ENCODE measurements at places on chromosomes 11 and 22.

DNA sequence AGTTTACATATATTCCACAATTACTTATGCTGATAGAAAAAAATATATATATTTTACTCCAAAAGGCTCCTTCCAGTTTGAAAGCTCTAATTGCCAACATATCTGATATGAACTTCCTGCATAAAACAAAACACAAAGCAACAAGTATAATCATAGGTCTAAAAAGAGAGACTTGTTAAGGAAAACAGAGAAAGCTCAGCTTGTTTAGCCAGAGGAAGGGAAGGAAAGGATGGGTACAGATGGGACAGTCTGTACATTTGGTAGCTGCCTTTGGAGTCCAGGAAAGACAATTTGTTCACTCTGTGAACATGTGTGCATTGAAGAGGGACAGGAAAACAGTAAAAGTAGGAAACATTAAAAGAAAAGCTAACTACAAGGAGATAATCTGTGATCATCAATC is 45.7 kb upstream of the AKIP1 start:
- DNase-seq, result no peak

DNA sequence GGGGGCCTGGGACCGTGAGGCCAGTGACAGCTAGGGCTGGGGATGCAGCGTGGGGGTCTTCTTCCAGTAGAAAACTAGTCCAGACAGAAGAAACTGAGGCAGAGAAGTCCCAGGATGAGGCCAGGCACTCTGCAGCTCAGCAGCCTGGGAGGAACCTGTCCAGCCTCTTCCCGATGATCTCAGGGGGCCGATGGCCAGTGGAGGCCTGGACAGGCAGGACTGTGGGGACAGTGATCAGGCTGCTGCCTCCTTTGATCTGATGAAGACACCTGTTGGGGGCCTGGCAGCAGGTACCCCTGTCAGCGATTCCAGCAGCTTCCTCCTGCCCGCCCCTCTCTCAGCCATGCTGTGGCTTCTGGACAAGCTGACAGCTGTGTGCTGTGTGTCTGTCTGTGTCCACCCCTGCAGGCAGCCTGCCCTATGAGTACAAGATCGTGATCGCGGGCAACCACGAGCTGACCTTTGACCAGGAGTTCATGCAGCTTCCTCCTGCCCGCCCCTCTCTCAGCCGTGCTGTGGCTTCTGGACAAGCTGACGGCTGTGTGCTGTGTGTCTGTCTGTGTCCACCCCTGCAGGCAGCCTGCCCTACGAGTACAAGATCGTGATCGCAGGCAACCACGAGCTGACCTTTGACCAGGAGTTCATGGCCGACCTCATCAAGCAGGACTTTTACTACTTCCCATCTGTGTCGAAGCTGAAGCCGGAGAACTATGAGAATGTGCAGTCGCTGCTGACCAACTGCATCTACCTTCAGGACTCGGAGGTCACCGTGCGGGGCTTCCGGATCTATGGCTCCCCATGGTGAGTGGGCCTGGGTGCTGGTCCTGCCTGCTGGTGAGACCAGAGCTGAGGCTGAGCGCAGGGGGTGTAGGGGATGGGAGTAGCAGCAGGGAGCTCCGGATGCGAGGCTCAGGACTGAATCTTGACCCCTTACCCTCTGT is 62.6 kb downstream of the MPPED1 start:
- no peak for DNase-seq

- no peak for DNase-seq
Measured at GRCh38 chr11:32849761-32850160, 20.0 kb downstream of the PRRG4 start.

GRCh38 chr11:132540581-132540980 is 991.7 kb downstream of the OPCML start:
- no peak for DNase-seq

DNA sequence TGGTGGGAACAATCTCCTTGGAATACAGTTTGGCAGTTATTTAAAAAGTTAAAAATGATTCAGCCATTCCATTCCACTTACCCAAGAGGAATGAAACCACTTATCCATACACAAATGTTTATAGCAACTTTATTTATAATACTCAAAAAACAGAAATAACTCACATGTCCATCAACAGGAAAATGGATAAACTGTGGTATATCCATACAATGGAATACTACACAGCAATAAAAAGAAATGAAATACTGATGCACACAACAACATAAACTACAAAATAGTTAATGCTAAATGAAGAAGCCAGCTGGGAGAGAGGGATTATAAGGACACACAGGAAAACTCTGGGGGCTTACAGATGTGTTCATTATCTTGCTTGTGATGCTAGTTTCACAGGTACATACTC is 64.7 kb downstream of the FCHSD2 start:
- DNase-seq, result no peak

DNA sequence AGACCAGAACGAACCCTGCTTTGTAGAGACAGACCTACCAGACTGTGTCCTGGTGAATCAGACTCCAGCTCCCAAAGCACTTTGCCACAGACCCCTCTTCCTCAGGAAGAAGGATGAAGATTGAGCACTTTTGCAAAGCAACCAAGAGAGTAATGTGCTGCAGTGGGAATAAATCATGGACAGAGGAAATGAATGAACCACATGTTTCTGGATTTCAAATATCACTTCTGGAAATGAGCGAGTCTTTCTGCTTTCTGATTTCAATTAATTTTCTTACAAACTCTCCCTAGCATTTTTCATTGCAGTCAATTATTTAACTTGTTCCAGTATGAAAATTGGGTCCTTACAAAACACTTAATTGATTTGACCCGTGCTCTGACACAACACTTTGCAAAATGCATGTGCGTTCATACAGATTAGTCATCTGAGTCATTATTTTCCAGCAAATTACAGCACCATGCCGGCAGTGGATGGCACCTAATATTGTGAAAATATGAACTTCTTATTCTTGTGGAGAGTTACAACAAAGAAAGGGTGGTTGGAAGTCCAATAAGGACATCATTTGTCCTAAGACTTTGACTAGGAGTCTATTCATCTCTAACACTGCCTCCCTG is 315.9 kb upstream of the CCDC90B start:
- DNase-seq, result no peak

- no peak for DNase-seq
Measured at GRCh38 chr22:33658775-33659174, 261.5 kb downstream of the LARGE1 start.

- DNase-seq, result no peak
Measured at GRCh38 chr22:44071781-44072326, 47.8 kb downstream of the PARVB start.

GRCh38 chr22:35014812-35015211 is 51.1 kb upstream of the ISX start:
- DNase-seq, result no peak

Measured in SK-N-MC (cell line).